Epithelial cell of esophagus (primary cell): ENCODE measurements at places on chromosomes 2 and 18.

GRCh38 chr2:237309416-237309815, 104.5 kb downstream of the COL6A3 start:
- DNase-seq: peak; percentile 40

DNA sequence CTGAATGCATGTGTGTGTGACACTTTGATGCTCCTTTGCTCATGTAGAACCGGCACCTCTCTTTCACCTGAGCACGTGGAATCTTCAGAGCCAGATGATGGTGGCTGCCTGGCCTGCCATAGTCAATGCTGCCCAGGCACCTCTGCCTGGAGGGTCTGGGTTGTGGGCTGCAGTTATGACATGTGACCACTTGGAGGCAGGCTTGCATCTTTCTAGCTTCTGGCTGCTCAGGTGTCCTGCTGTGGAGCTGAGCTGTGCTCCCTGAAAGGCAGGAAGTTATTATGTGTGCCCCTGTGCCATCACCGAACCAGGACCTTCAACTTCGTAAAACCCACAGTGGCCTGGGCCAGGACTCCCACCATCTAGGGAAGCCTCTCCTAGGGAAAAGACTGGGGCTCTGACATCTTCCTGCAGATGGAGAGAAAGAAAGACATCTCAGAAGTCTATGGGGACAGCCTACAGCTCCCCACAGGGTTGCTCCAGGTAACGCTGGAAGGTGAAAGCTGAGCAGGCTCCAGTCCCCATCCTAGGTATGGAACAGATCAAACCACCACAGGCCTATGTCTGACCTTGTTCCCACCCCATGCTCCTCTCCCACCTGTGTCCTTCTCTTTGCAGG, 30.2 kb downstream of the PSD4 start:
- peak; percentile 78 for DNase-seq

DNA sequence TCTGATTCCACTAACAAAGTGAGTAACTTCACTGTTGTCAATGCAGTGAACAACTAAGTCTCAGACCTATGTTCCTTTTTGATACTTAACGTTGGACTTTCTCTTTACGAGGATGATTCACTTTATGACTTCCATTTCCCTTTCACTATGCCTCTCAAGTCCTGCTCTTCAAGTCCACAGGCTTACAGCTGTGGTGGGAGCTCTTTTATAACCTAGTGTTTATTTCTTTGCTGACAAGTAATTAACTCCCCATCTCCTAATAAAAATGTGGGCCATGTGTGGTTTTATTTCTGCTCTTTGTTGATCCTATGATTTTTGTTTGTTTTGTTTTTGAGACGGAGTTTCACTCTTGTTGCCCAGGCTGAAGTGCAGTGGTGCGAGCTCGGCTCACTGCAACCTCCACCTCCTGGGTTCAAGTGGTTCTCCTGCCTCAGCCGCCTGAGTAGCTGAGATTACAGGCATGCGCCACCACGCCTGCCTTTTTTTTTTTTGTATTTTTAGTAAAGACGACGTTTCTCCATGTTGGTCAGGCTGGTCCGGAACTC, 142.1 kb downstream of the USP34 start:
- peak; percentile 20 for DNase-seq

DNA sequence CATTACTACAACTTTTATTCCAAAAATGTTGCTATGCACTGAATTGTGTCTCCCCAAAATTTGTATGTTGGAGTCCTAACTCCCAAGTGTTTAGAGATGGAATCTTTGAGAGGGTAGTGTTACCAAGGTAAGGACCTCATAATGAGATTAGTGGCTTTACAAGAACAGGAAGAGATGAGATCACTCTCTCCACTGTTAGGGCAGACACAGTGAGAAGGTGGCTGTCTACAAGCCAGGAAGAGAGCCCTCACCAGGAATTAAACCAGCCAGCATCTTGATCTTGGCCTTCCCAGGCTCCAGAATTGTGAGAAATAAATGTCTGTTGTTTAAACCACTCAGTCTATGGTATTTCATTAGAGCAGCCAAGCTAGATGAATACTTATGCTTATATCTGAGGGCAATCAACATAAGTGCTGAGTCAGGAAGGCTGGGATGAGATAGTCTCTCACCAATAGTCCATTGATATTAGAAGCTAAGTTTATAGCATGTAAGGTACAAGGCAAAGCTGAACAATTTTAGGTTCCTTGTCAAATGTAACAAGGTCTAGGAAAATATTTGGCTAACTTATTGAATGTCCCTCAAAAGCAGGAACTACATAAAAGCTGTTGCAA, 317.6 kb upstream of the REG3G start:
- DNase-seq: no peak

- DNase-seq: no peak
These were observed 13.2 kb downstream of the ZNF407 start for GRCh38 chr18:74610860-74611259.

DNA sequence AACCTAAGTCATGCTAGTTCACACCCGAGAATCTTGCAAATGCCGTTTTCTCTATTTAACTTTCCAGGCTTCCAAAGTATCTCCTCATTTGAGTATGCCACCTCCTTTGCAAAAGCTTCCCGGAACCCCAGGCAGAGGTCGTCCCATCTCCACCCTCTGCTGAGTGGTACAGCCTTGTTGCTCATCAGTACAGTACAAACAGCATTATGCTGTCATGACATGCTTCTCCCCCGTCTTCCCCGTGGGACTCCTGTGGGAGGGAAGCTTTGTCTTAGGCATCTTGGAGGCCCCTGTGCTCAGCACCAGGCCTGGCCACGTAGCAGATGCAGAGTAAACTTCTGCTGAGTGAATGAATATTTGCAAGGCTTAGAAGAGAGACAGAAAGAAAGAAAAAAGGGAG, 102.7 kb downstream of the CDCA7 start:
- DNase-seq: no peak

GRCh38 chr18:28804512-28805202, 627.7 kb upstream of the CDH2 start:
- DNase-seq: no peak

DNA sequence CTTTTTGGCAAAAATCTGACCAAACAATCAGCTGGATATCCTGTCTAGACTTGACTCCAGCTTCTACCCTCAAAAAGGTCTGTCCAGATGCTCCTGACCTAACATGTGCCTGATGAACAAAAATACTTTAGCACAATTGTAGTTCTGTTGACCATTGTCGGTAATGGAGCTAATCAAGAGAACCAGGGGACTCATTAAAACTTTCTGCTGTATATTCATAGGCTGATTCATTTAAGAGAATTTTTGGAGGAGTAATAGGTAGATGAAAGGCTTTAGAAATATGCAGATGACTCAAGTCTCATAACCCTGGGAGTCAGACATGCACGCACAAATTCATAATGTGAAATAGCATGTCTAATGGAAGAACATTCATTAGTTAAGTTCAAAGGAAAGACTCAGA, 514.2 kb downstream of the TXNL1 start:
- peak; percentile 91 for DNase-seq

- no peak for DNase-seq
These were observed 92.4 kb upstream of the LCLAT1 start for GRCh38 chr2:30354621-30355020.

- DNase-seq: no peak
These were observed 73.4 kb downstream of the PLEKHM3 start for GRCh38 chr2:207951734-207952470.

DNA sequence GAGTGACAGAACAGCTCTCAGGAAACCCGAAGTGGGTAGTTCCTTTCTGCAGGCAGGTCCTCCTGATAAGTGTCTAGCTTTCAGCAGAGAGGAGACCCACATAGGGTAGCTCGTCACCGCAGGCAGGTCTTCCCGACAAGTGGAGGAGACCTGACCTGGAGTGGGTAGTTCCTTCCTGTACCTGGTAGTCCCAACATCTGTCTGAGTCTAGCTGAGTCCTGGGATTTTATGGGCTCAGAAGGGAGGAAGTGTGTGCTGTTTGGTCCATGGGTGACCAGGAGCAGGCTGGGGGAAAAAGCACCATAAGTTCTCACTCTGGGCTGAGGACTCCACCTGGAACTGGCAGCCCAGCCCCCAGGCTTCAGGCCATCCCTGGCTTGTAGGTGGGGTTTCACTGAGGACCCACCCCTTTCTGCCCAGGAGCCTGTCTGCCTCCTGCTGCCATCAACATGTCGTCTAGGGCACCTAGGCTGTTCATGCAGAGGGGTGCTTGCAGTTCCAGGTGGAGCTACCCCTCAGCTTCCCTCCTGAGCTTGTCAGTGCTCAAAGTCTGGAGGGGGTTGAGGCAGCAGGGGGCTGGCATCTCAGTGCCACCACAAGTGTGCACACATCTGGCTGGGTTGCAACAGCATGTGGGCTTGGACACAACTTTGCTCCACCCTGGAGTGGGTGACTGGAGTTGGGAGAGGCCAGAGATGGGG, 9.4 kb downstream of the DYSF start:
- no peak for DNase-seq

- DNase-seq: no peak
These were observed 389.8 kb downstream of the LNPK start for GRCh38 chr2:175612280-175612679.

- no peak for DNase-seq
These were observed 199.8 kb upstream of the HDAC4 start for GRCh38 chr2:239600650-239601049.

GRCh38 chr2:44793322-44793870, 148.1 kb upstream of the SIX3 start:
- peak; percentile 65 for DNase-seq

GRCh38 chr2:136395582-136395981, 277.6 kb upstream of the CXCR4 start:
- no peak for DNase-seq

DNA sequence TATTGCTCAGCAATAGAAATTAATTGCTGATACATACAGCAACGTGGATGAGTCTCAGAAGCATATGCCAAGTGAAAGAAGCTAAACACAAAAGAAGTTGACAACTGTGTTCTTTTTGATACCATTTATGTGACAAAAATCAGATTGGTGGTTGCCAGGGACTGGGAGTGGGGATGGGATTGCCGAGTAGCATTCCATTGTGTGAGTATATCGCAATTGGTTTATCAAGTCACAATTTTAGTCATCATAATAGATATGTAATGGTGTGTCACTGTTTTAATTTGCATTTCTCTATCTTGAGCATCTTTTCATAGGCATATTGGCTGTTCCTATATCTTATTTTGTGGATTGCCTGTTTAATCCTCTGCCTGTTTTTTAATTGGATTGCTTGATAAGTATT, 20.9 kb downstream of the STRADB start:
- DNase-seq: peak; percentile 9

DNA sequence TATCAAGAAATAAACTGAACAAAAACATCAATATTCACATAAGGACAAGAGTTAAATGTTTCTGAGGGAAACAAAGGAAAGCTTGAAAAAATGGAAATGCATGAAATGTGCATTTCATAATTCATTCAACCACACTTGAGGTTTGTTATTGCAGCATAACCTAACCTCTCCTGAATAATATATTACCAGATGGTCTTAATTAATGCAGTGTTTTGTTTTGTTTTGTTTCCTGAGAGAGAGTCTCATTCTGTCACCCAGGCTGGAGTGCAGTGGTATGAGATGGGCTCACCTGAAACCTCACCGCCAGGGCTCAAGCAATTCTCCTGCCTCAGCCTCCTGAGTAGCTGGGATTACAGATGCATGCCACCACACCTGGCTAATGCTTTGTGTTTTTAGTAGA, 139.9 kb upstream of the PIEZO2 start:
- DNase-seq: no peak

DNA sequence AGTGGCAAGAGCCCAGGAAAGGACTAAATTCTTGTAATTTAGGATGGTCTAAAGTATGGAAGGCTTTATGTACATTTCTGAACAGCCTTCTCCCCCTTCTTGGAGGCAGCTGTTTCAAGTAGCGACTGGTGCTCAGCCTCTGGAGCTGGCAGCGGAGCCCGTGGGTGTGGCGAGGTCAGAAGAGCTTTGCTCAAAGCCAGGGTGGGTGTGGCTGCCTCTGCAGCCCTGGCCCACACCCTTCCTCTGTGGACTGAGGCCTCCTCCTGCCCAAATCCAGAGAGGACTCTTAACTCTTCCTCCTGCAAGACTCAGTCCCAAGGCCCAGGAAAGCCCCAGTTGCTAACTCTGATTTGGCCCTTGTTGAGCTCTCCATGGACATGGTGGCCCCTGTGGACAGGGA, 202.1 kb upstream of the REV1 start:
- no peak for DNase-seq

DNA sequence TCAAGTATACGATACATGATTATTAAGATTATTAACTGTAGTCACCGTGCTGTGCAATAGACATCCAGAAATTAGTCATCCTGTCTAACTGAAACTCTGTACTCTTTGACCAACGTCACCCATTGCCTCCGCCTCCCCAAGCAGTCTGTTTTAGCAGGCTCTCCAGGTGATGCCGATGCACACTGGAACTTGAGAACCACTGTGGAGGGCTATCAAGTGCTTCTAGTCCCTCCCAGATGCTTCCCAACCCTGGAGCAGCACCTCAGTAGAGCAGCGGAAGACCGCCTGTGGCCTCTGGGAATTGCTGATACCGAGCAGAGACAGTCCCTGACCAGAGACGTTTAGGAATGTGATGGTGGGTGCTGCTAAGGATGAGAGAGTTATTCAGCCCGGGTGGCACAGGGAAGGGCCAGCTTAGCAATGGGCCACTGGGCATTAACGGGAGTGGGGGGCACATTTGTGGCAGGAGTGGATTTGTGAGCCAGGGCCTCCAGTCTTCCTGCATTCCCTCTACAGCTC, 50.7 kb downstream of the LIPG start:
- DNase-seq: peak; percentile 35

- DNase-seq: no peak
These were observed 124.9 kb downstream of the ANKRD44 start for GRCh38 chr2:197185676-197186075.

- DNase-seq: no peak
These were observed 220.7 kb downstream of the NDUFA10 start for GRCh38 chr2:239804161-239805042.

- DNase-seq: no peak
These were observed 13.8 kb upstream of the KCNS3 start for GRCh38 chr2:17864676-17865075.

DNA sequence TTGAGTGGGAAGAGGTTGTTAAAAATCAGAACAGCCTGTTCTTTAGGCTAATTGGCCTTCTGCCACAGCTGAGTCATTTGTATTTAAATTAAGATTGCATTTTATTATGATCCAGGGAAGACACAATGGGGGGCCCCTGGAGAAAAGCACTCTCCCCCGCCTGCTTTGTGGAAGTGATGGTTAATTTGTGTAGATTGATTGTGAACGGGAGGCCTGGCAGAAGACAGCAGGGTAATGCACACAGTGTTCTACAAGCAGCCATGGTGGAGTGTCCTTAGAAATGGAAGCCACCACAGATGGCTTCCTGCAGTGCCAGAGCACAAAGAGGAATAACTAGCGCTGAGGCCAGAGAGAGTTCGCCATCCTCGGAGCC, 19.6 kb downstream of the RAMP1 start:
- DNase-seq: peak; percentile 53

GRCh38 chr2:102297891-102298290, 13.5 kb upstream of the IL1RL1 start:
- DNase-seq: no peak

- DNase-seq: no peak
These were observed 116.6 kb downstream of the ACTR3 start for GRCh38 chr2:114006460-114006859.

DNA sequence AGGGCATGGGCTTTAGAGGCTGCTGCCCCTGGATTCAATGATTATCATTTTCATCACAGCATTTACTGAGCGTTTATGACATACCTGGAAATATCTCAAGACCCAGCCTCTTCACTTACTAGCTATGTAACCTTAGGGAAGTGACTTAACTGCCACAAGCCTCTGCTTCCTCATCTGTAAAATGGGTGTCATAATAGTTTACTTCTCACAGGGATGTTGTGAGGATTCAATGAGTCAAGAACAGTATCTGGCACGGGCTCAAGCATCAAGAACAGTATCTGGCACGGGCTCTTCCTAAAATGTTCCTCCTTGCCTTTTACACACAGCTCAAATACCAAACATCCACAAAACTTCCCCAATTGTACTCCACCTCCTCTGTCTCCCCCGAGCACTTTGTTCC, 31.4 kb downstream of the LGALSL start:
- peak; percentile 47 for DNase-seq
